ENCODE measurements at places on chromosomes 13 and 19. TPM values are rescaled to one million over a fixed set of nuclear protein-coding genes. Genes with fewer than 3 reads are reported as not detected.

DNA sequence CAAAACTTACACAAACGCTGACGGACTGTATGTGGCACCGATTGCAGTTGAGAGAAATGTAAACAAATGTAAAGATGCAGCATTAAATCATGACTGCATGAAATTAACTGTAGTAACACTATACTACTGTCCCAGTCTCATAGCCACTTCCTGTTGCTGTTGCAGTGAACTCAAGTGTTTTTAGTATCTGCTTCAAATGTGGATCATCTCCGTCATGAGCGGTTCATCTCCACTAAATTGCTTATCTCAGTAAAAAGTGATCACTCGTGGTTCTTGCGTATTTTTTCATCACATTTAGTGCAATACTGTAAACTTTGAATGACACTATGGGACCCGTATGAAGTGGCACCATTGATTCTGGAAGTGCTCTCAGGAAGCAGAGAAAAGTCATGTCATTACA is 60.3 kb upstream of the RNF113B start:
- peaks cover 6% of the 10 kb centered on the region for H3K4me1 ChIP-seq
- H3K36me3 ChIP-seq: no peaks in the 10 kb centered on the region
- no peaks in the 10 kb centered on the region for H3K27me3 ChIP-seq
- H3K4me3 ChIP-seq: no peak overlapping the region

GRCh38 chr19:4352701-4353121 is 9.3 kb downstream of the MPND start:
- DNase-seq: peak; percentile 72
- H3K27ac ChIP-seq: no peak overlapping the region
- H3K27me3 ChIP-seq: no peaks in the 10 kb centered on the region
- no peak overlapping the region for H3K4me3 ChIP-seq

GRCh38 chr13:33676045-33676989 is 141.6 kb upstream of the RFC3 start:
- H3K4me1 ChIP-seq: peaks cover 16% of the 10 kb centered on the region
- H3K4me3 ChIP-seq: peak overlapping the region; percentile 77
- peak; percentile 69 for DNase-seq
- no peaks in the 10 kb centered on the region for H3K36me3 ChIP-seq

VAV1 gene
- total RNA-seq: not detected

GRCh38 chr13:78372581-78372980 is 230.8 kb downstream of the POU4F1 start:
- no peaks in the 10 kb centered on the region for H3K4me1 ChIP-seq
- H3K27ac ChIP-seq: no peak overlapping the region
- no peaks in the 10 kb centered on the region for H3K36me3 ChIP-seq
- H3K4me3 ChIP-seq: no peak overlapping the region

ZNF865 gene
- total RNA-seq: 1.3 TPM

MCEMP1 gene
- not detected for total RNA-seq

DNA sequence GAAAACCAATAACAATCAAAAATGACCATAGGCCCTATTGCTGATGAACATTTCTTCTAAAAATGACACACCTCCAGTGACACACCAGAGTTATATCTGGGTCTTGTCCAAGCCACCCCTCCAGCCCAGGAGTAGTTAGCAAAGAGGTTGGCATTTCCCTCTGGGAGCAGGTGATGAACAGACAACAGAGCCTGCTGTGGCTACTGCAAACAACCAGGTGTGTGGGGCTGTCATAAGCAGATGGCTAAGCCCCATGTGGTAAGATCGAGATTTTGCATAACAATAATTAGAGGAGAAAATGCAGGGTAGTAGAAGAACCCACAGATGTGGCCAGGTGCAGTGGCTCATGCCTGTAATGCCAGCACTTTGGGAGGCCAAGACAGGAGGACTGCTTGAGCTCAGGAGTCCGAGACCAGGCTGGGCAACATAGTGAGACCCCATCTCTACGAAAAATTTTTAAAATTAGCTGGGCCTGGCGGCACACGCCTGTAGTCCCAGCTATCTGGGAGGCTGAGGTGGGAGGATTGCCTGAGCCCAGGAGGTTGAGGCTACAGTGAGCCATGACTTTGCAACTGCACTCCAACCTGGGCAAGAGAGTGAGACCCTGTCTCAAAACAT is 5.0 kb downstream of the XRCC1 start:
- no peak overlapping the region for H3K27ac ChIP-seq
- H3K4me3 ChIP-seq: no peak overlapping the region
- no peaks in the 10 kb centered on the region for H3K27me3 ChIP-seq
- no peaks in the 10 kb centered on the region for H3K36me3 ChIP-seq
- peak; percentile 21 for DNase-seq

GRCh38 chr13:38685431-38685830 is 1.4 kb upstream of the FREM2 start:
- H3K4me1 ChIP-seq: no peaks in the 10 kb centered on the region
- no peak overlapping the region for H3K4me3 ChIP-seq
- no peak overlapping the region for H3K27ac ChIP-seq
- no peaks in the 10 kb centered on the region for H3K36me3 ChIP-seq
- H3K27me3 ChIP-seq: peaks cover 59% of the 10 kb centered on the region

ZNF497 gene
- total RNA-seq: 0.97 TPM

DNA sequence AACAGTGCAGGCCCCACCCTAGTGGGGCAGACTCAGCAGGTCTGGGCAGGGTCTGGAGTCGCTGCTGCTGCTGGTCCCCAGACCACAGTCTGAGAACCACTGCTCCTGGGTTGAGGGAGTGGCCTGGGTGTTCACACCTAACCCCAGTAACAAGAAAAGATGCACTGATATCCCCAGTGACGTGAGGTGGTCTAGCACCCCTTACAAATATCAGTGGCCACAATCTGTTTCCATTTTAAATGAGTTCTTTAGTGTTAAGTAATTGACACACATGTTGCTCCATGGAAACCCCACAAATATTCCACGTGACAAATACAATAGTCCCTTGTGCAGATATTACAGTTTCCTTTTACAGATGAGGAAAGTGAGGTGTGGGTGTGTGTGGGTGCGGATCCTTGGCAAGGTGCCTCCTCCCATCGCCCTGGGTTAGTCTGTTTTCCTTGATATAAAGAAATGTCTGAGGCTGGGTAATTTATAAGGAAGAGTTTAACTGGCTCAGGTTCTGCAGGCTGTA is 96.3 kb upstream of the GPR183 start:
- DNase-seq: no peak
- H3K4me3 ChIP-seq: no peak overlapping the region
- no peaks in the 10 kb centered on the region for H3K36me3 ChIP-seq
- H3K27ac ChIP-seq: no peak overlapping the region

IQCN gene
- total RNA-seq: 0.11 TPM

GRCh38 chr13:43596924-43597598 is 189.7 kb downstream of the ENOX1 start:
- no peaks in the 10 kb centered on the region for H3K4me1 ChIP-seq
- DNase-seq: no peak
- no peak overlapping the region for H3K27ac ChIP-seq
- H3K4me3 ChIP-seq: no peak overlapping the region
- no peaks in the 10 kb centered on the region for H3K27me3 ChIP-seq

LATS2 gene
- total RNA-seq: 23.0 TPM

ZNF728 gene
- total RNA-seq: not detected

Measured in GM23248 (cell line).